Dorsolateral prefrontal cortex (tissue), 122 donors: ENCODE measurements at places on chromosomes 1 and 21. TPM values are rescaled to one million over a fixed set of nuclear protein-coding genes. Genes with fewer than 3 reads are reported as not detected.

Gene OVAAL
- total RNA-seq, result not detected

GRCh38 chr1:198678301-198678836, 39.5 kb downstream of the PTPRC start:
- DNase-seq, result no peak

- DNase-seq, result no peak
Observed at GRCh38 chr1:22636927-22637326, 499 bp downstream of the C1QA start.

DNA sequence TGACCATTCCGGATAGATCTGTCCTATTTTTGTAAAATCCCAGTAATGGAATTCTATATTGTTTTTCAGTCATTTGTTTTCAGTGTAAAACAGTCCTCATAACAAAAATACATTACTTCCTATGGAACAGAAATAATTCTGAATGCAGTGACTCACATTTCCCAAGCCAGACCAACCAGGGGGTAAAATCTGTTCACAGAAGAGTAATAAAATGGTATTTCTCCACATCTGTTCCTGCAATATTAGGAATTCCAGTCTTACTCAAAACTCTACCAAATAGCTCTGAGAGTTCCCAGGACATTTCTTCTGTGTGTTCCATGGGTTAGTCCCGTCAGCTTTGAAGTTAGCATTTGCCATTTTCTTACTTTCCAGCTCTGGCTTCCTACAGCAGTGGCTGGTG, 2.6 kb upstream of the DDR2 start:
- no peak for DNase-seq

DNA sequence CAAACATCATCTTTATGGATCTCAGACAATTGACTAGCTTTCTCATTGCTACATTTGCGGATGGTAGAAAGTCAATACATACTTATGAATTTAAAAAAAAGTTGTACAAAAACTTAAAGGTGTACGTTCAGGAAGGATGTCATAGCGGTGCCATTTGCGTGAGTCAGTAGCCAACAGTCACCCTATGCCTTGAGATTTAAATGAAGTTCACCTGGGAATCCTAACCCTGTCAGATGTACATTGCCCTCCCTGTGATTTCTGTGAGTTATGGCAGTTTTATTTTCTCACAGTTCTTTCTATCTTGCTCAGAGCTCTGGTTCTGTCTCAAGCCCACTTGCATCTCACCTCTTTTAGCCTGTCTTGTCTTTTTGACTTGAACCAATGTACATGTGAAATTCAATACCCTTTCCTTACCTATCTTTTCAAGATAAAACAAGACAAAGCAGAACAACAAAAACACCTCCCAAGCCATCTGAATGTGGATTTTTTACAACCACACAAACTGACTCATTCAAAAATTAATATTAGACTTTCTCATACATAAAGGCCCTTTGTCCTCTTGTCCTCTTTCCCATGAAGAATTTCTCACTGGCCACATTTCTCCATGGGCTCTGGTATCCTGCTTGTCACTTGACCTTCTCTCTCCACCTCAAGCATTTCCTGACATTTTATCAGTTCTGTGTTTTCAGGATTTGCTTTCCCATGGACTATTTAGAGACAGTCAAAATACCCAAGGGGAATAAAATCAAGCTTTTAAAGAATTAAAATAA, 25.3 kb upstream of the ZNF697 start:
- no peak for DNase-seq
